HT-29 (cell line): ENCODE measurements at places on chromosomes 3 and 15.

DNA sequence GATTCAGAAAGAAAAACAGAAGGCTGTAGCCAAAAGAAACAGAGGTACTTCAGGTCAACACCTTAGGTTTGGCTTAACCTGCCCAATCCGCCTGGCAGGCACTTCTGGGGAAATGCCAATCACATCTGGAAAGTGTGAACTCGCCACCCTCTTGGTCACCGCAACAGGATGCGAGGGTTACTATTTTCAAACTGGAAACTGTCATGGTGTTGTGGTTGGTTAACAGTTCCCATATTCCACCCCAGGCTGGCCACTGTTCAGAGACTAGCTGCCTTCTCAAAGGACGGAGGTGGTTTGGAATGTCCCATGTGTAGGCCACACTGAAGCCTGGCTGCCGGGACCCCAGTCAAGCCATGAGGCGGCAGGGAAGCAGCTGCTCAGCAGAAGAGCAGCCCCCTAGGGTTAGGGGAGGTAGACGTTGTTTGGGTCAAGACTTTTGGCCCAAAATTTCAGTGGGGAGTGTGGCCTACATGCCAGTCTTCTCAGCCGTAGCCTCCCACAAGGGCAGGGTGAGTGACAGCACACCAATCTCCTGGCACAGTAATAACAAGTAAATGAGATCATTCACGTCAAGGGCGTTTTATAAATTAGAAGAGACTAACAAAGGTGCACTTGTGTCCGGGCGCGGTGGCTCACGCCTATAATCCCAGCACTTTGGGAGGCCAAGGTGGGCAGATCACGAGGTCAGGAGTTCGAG, 54.6 kb downstream of the UMPS start:
- no peak for DNase-seq

GRCh38 chr15:73839699-73840377, 33.5 kb upstream of the TBC1D21 start:
- DNase-seq, result no peak

DNA sequence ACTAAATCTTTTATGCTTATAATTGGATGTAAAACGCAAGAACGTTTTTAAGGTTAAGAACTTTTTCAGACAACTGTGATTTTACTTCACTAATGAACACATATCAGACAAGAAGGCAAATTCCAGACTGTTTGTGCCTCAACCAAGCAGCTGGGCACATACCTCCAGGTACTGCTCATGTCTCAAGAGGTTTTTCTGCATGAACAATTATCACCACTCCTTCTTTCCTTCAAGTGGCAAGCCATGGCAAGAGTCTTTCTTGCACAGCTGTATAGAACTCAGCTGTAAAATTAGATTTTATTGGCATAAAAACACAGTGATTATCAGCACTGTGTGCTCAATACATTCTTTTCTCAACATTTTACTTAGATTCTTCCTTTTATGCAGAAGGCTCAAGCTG, 64.3 kb downstream of the FNDC3B start:
- DNase-seq, result no peak

GRCh38 chr3:149342413-149343380, 9.3 kb upstream of the TM4SF18 start:
- DNase-seq, result no peak

- DNase-seq, result no peak
These were observed 187.2 kb downstream of the SHQ1 start for GRCh38 chr3:72661115-72661457.

- no peak for DNase-seq
These were observed 754.3 kb downstream of the MECOM start for GRCh38 chr3:168909260-168909659.

GRCh38 chr3:79246875-79247724, 520.7 kb downstream of the ROBO1 start:
- DNase-seq, result no peak

- no peak for DNase-seq
These were observed 254.7 kb upstream of the PROK2 start for GRCh38 chr3:72039677-72040076.

DNA sequence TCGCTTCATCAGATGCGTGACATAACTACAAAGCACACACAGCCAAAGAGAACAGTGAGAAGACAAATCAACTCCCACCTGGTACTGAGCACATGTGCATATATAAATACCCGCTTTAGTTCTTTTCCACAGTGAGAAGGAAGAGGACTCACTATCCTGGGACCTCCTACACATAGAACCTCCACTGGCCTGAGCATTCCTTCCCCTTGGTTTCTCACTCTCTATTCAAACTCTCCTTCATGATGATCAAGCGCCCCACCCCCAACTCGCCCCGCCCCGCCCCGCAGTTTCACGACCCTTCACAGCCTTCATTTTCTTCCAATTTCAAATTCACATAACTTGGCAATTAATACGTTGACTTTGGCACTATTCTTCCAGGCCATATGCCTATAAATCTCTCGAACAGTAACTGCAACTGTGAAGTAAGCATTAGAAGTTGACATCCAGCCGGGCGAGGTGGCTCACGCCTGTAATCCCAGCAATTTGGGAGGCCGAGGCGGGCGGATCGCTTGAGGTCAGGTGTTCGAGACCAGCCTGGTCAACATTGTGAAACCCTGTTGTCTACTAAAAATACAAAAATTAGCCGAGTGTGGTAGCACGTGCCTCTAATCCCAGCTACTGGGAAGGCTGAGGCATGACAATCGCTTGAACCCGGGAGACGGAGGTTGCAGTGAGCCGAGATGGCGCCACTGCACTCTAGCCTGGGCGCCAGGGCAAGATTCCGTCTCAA, 1.1 kb downstream of the RPS17 start:
- DNase-seq, result peak; percentile 16

DNA sequence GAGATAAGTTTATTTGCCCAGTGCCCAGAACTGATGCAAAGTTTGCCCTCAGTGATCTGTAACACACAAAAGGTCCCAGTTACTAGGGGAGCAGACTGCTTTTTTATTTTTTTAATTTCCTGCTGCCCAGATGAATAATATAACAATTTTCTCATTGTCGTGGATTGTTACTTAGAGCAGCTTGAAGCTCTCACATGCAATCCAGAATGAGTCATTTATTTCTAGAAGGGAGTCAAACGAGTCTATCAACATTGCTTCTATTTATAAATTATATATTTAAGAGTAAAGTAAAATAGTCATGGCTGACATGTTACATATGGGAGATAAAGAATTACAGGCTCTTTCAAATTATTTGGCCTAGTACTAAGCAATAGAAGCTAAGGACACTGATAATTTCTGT, 41.3 kb downstream of the MEIS2 start:
- peak; percentile 78 for DNase-seq

DNA sequence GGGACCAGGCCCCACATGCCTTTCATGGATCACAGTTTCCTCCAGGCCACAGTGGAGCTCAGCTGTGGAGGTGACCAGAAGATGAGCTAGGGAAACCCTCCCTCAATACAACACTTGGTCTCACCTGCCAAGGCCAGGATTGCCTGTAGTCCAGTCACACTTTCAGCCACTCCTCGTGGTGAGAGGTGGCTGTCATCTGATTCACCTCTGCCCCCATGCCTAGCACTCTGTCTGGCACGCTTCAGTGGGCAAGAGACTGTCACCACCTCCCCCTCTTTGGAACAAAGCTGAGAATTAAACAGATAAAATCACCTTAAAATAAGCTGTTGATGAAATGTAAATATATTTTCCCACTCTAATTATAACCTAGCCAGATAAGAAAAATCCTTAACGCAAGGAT, 4.0 kb upstream of the IL17RD start:
- no peak for DNase-seq

- no peak for DNase-seq
These were observed 27.3 kb upstream of the FILIP1L start for GRCh38 chr3:100141586-100141985.

DNA sequence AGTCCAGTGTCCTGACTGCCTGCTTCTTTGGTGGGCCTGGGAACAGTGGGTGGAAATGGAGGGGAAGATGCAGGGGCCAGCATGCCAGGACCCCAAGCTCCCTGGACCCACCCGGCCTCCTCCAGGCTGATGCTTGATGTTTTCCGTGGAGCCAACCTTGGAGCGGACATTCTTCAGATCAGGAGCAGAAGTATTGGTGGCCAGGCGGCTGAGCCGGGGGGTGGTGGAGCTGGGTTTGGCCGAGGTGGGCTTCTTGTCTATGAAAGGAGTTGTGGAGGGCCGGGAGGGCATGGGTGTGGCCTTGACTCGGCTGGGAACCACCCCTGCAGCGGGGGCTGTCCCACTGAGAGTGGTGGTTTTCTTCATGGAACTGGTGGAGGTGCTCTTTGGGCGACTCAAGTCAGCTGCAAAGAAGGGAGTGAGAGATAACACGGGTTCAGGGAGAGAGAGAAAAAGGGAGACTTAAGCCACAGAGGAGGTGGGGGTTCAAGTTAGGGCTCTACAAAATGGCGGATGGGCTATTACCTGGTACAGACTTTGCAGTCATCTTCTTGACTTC, 67.8 kb downstream of the DHX30 start:
- no peak for DNase-seq

- no peak for DNase-seq
These were observed 14.7 kb downstream of the GPD1L start for GRCh38 chr3:32121137-32121536.

GRCh38 chr15:76837474-76837873, 67.7 kb downstream of the SCAPER start:
- DNase-seq, result no peak

GRCh38 chr3:167952969-167953368, 142.8 kb downstream of the GOLIM4 start:
- no peak for DNase-seq

- DNase-seq, result no peak
These were observed 49.6 kb downstream of the SLMAP start for GRCh38 chr3:57805674-57806073.

GRCh38 chr15:89400116-89400781, 65.6 kb upstream of the POLG start:
- DNase-seq, result no peak

DNA sequence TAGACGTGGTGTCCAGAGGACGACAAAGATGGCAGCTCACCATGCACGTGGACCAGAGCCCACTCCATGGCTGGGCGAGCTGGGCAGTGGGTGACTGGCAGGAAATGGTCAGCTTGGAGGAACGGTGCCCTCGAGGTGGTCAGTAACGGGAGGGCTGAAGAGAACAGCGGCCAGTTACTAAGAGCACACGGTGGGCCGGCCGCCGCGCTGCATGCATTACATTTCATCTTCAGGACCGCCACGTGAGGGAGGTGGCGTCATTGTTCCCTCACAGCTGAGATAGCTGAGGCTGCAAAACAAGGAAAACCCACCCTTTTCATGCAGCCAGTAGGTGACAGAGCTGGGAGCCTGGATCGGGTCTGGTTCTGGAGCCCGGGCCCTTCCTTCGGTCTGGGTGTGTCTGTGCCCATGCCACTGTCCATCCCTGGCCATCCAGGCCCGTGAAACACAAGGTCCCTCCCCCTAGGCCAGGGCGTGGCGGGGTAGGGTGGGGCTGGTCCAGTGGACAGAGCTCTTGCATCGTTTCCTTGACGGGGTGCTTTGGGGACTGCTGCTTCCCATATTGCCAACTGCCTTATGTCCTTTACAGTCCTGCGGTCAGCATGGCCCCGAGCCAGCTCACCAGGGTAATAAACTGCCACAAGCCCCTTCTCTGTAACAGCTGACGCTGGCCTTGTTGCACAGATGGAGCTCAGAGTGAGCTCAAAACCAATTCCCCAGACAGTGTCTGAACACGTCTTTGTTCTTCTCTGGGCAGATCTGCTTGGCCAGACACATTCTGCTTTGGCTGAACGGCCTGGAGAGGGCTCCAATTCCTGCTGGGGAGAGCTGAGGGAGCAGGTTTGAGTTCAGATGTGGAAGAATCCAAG, 51.8 kb downstream of the RGMA start:
- peak; percentile 14 for DNase-seq

- DNase-seq, result peak; percentile 95
These were observed 57.5 kb upstream of the HERC1 start for GRCh38 chr15:63891079-63891767.

- DNase-seq, result no peak
These were observed 8.5 kb downstream of the EPB42 start for GRCh38 chr15:43212299-43212698.

DNA sequence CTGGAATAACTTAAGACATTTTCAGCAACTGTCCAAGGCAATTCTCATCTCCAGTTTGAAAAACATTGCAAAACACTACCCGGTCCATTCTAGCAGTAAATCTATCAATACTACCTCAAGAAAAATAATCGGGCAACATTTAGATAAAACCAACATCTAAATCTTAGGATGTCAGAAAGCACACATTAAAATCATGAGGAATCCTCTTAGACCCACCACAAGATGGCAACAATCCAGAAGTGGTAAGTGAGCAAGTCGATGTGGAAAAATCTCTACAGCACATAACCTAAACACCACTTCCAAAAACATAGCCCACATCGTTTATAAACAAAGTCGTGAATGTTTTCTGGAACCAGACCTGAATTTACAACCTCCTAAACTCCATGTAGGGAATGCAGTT, 5.7 kb downstream of the PLCH1 start:
- peak; percentile 20 for DNase-seq

GRCh38 chr3:14274612-14274936, 96.0 kb downstream of the LSM3 start:
- DNase-seq, result no peak

- peak; percentile 32 for DNase-seq
These were observed 1.2 kb downstream of the SETD2 start for GRCh38 chr3:47162697-47163168.

DNA sequence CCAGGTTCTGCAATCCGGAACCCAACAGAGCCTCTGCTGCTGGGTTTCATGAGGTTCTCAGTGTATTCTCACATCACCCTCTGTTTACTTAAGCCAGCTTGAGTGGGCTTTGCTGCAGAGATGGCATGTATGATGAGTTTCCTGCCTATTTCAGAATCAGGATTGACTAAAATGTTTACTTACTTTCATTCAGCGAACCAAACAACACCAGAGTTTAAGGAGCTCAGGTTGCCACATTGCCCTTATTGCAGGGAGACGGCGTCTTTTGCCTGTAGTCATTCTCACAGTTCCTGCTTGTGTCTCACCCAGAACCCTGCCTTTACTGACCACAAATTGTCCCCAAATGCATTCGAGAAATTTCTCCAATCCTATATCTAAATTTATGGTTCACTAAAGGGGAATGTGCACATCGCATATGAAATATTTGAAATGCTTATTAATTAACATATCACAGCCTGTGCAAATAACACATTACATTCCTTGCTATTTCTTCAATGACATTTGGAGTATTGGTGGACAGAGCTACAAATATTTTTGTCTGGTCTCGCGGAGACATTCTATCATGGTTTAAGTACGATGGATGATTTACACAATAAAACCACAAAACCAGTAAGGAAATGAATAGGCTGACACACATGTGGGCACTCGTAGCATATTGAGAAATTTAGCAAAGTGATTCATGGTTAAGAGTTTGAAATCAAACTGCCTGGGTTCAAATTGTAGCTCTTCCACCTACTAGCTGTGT, 377.2 kb upstream of the CFAP20DC start:
- no peak for DNase-seq

- DNase-seq, result no peak
These were observed 23.6 kb downstream of the HEG1 start for GRCh38 chr3:125032100-125032643.

- no peak for DNase-seq
These were observed 126.3 kb downstream of the TNIK start for GRCh38 chr3:171333784-171334464.
